NCI-H2029 treated with DMSO at 0.1 percent for 48 hours (cell line): ENCODE measurements at places on chromosomes 7 and 10.
A peak's percentile ranks its signal among the peaks of the same experiment; 100 is the strongest.

DNA sequence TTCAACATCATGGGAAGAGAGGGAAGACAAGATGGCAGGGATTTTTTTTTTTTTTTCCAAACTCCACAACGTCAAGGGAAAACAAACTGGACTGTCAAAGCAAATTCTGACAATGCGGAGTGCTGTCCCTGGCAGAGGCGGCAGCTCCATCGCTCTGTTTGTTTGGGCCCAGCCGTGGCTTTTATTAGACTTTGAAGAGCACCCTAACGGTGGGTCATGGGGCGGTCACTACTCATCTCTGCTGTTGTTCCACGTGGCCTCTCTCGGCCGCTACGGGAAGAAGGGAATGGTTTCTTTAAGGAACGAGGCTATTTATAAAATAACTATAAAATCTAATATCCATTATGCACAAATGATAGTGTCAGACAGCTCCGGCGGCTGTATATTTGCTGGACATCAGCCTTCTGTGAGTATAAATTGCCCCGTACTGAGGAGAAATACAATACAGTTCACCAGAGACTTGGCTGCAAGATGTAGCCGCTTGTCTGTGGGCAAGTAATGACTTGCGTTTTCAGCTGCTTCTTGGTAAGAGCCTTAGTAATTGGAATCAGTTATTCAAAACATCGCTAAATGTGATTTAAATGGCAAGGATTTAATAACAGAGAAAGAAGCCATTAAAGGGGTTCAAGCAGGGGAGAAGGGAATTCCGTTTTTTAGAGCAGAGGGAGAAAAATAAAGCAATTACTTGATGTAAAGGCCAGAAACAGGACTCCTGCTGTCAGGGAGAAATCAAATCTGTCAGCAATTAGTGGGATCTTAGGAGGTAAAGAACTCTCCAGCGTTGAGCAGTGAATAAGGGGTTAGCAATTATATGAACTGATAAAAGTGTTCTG lies 61.7 kb upstream of the RAB11FIP2 start:
- DNase-seq = no peak

GRCh38 chr10:4701016-4701415 lies 125.0 kb upstream of the AKR1E2 start:
- DNase-seq = no peak

GRCh38 chr10:128221807-128222206 lies 95.6 kb upstream of the MKI67 start:
- DNase-seq = no peak

- DNase-seq = no peak
Observed at GRCh38 chr10:80457554-80458262, 3.6 kb downstream of the TSPAN14 start.

DNA sequence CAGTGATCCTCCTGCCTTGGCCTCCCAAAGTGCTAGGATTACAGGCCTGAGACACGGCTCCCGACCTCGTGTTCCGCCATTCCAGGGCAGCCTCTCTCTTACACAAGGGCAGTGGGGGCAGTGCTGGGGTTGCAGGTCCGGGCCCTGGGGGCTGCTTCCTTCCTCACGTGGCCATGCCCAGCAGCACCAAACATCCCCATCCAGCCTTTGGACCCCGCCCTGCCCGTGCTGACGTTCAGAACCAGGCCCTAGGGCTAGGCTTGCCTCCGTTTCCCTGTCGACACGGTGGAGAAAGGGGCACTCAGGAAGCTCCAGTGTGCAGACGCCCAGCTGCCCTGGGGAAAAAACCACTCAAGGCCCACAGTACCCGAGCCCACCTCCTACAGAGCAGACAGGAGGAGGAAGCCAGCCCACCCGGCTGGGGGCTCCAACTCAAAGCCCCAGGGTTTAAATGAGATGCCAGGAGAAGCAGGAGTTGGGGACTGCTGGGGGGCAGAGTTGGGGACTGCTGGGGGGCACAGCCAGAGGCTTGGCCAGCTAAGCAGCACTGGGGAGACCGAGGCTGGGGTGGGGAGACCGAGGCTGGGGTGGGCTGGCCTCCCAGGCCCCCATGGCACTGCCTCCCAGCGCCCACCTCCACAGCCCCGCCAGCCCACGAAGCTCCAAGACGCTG lies 35.9 kb downstream of the ADAP1 start:
- no peak for DNase-seq

DNA sequence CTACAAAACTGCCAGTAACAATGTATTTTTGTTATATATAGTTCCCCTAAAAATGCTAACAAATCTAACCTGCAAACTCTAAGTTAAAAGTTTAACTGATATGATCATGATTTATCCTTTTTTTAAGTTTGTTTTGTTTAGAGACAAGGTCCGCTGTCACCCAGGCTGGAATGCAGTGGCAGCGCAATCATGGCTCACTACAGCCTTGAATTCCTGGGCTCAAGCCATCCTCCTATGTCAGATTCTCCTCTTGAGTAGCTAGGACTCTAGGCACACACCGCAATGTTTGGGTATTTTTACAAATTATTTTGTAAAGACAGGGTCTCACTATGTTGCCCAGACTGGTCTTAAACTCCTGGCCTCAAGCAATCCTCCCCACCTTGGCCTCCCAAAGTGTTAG lies 46.6 kb downstream of the ORC5 start:
- no peak for DNase-seq

DNA sequence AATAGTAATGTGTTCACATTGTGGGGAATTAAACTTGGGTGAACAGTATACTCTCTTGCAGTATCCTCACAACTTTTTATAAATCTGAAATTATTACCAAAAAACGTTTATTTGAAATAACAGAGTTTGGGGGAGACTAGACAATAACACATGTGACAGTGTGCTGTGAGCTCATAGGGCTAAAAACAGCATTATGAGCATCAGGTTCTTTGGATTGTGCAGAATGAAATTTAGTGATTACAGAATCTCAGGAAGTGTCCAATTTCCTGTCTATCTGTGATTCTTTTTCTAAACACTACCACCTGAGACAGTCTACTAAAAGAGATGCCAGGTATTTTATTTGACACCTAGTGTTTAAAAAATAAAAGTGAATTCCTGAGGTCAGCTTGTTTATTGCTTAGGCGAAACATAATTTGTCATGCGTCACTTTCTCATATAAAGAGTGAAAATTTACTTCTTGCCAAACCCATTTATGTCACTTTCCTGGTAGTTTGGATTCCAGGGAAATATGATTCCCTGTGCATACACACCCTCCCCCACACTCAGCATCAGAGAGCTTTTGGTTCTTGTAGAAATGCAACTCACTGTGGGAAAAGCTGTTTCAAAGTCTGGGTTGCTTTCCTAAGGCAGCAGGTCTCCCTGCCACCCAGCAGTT lies 71.2 kb downstream of the AOAH start:
- peak; percentile 13 for DNase-seq

DNA sequence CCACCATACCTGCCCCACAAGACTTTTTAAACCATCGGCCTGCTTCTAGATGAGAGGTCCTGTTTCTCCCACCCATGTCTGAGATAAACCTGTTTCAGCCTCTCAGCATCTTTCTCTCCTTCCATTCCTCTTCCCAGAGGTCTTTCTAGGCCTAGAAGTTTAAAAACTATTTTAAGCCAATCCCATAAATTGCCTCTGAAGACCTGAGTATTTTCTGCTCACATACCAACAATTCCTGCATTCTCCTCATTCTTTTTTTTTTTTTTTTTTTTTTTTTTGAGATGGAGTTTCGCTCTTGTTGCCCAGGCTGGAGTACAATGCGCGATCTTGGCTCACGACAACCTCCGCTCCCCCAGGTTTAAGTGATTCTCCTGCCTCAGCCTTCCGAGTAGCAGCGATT lies 262.9 kb upstream of the AUTS2 start:
- no peak for DNase-seq

- DNase-seq = no peak
Observed at GRCh38 chr7:106180721-106181120, 68.6 kb upstream of the SYPL1 start.

DNA sequence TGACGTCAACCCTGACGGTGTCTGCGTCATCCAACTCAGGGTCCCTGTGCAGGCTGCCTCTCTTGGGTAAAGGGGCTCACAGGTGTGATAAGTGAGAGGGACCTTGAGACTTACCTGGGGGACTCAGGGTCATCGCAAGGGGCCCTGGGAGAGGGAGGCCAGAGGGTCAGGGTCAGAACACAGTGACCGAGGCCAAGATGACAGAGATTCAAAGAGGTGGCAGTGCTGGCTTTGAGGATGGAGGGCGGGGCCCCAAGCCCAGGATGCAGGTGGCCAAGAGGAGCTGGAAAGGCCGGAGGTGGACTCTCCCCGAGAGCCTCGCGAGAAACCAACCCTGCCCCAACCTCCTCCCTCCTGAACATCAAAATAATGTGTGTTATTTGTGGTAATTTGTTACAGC lies 165.2 kb upstream of the PPP2R2D start:
- DNase-seq = no peak

GRCh38 chr7:125222596-125222995 lies 293.0 kb upstream of the POT1 start:
- no peak for DNase-seq

DNA sequence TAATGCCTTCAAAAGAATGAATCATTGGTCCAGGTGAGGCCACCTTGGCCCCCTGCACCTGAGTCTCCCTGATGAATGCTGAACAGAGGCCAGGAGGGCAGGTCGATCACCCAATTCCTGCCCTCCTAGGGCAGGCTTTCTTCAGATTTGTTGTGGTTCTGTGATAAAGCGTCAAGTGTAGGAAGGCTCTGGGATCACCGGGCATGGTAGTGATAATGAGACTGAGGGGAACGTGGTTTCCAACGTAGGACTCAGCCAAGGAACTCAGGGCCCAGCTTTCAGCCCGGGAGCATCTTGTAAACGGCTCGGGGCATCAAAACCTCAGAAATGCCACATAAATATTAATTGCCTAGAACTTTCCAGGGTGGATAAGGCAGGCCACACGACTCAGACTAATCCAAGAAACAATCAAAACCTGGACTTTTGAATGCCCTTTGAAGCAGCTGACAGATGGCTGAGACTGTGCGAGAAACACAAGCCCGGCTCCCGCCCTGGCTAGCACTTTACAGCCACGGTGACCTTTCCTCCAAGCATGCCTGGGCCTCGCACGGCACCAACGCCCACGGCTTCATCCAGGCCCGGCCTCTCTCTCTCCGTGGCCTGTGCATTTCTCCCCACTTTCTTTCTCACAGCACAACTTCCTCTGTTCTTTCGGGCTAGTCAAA lies 239.3 kb upstream of the GRB10 start:
- DNase-seq = no peak

- DNase-seq = no peak
Observed at GRCh38 chr10:58885686-58886345, 290.6 kb upstream of the PHYHIPL start.

GRCh38 chr10:100163704-100164621 lies 21.9 kb downstream of the ERLIN1 start:
- no peak for DNase-seq

DNA sequence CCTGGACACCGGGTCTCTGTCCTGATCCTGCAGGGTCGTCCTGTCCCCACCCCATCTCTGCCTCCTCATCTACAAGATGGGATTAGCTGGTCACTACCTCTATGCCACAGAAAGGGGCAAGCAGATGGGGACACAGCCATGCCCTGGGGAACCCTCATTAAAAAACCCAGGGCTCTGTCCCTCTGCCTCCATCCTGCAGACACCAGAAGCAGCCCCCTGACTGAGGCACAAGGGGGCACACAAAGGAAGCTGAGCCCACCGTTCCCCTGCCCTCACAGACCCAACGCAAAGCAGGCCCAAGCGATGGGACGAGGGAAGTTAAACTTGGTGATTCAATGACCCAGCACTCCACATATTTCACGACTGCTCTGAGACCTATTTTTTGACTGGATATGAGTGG lies 142.4 kb downstream of the TCERG1L start:
- no peak for DNase-seq

- no peak for DNase-seq
Observed at GRCh38 chr7:13457790-13458189, 531.7 kb downstream of the ETV1 start.

DNA sequence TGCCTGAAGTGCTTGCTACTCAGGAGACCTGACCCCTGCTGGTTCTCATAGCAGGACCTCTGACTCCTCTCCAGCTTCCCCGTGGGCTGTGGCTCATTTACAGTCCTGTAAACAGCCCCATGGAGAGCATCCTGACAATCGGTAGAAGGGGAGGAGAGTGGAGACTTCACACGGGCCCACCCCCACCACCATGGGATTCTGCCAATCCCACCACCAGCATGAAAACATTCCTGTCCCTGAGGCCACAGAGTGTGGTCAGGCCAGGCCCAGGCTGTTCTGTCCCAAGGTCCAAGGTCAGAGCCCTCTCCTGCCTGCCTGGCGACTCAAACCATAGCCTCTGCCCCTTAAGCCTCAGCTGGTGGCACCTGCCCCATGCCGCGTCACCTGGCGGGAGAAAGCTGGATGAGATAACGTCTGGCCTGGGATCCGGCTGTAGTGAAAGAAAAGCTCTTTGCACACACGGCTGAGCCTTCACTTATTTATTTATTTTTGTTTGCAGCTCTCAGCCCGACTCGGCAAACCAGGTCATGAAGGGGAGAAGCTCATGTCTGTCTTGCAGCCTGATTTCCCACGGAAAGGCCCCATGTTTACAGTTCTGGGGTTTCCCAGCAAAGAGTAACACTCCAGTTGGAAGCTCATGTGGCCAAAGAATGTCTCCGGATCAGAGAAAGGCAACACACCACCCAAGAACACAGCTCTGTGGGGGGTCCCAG lies 293.6 kb upstream of the ZMIZ1 start:
- peak; percentile 32 for DNase-seq

GRCh38 chr7:29190349-29191045 lies 4.1 kb upstream of the CHN2 start:
- peak; percentile 52 for DNase-seq

DNA sequence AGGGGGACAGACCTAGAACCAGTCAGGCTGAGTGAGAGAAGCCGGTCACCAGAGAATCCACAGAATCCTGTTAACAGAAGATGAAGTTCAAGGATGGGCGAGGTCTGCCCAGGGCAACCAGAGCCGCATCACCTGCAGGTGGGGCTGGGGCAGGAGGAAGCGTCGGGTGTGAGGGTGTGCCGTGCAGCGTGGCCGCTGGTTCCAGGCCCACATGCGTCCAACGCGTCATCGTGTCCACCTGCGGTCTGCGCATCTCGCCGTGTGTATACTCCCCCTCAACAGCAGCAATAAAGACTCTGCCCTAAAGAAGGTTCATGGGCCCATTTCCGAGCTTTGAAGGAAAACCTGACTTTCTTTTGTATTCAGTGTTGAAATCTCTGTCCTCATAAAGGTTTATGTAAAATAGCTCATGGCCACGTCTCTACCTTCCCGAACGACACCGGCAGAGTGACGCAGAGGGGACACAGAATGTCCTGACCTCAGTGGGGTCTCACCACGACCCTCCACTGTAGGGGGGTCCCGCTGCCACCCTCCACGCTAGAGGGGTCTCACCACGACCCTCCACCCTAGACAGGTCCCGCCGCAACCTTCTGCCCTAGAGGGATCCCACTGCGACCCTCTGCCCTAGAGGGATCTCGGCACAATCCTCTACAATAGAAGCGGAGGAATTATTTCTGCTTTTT lies 446.9 kb downstream of the PTPRN2 start:
- no peak for DNase-seq
